ENCODE measurements at places on chromosomes 4 and X.

DNA sequence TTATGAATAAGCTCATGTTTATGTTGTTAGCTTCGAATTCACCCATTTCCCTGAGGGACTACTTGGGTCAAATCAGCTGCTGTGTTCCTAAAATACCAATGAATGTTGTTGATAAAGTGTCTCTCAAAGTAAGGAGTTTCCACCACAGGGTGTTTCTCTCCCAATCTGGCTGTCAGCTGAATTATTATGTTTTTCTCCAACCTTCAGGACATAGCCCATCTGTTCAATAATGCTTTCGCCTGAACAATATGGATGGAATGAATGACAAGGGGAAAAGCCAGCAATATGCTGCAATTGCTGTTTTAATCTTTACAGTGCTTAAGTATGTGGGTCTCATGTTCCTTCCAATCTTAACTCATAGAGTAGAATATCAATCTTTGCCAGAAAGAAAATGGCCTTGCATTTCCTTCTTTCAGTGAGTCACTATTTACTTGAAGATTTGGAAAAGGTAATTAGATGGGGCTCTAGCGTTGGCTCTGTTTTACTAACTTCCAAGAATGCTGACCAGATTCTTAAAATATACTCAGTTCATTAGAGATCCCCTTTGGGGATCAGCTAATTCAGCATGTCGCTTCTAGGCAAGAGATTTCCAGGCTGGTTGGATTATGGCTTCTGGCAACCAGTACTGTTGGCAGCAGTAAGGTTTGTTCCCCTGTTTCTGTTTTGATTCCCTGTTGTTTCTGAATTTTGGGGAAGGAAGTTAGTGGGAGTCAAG, 410.5 kb downstream of the PPP3CA start:
- DNase-seq: no peak

GRCh38 chr4:158590306-158590705, 68.6 kb downstream of the RXFP1 start:
- DNase-seq: no peak

DNA sequence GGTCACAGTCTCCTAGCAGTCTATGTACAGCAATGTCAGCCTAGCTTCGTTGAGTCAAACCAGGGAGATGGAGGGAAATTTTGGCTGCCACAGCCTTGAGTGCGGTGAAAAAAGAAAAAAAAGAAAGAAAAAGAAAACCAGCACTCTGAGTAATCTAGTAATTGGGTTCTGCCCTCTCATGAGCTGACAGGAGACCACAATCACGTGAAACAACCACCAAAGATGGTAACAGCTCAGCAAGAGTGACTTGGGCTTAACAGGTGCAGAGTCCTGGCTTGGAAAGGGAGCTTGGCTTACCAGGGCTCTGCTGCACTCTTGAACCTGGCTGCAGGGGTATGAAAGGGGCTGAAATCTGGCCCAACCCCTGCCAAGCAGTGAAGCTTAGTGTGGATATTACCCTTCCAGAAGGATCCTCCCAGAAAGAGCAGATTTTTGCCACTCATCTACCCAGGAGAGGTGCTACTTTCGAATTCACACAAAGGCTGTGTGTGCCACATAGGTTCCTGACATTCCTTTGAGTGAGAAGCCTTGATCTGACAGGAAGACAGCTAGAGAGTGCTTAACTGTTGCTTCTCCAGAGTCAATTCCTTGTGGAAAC, 350.3 kb downstream of the PTTG2 start:
- no peak for DNase-seq

DNA sequence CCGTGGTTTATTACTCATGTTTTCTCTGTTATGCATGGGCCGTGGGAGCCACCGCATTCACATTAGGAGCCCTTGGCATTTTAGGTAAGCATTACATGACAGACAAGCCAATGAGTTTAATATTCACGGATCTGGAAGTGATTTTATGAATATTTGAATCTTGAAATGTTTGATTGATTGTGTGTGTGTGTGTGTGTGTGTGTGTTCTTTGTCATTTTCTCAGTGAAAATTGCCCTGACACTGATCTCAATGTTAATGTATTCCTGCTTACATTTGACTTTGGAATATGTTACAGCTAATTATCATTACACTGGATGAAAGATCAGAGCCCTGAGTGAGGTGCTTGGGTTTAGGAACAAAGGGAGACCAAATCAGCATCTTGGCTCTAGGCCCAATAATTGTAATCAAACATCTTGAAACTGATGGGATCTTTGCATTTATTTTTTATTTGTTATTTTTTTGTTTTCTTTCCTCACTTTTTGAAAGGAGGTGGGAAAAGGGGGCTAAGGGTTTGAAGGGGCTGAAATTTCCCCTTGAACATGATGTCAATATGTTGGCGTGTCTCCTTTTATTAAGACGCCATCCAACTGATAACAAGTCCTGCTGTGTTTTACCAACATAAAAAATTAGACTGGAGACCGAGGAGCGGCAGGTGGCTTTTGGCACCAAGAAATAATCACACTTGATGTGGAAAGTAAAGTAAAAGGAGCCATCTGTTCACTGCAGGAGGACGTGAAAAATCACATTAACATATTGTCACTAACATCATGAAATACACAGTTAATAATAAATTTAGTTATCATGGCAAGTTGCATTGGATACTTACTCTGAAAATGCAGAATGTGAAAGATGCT, 5.2 kb upstream of the GK2 start:
- DNase-seq: no peak

- no peak for DNase-seq
Measured at GRCh38 chrX:95427389-95427788, 1257.3 kb upstream of the DIAPH2 start.

- DNase-seq: no peak
Measured at GRCh38 chr4:186021461-186022167, 47.3 kb upstream of the TLR3 start.

DNA sequence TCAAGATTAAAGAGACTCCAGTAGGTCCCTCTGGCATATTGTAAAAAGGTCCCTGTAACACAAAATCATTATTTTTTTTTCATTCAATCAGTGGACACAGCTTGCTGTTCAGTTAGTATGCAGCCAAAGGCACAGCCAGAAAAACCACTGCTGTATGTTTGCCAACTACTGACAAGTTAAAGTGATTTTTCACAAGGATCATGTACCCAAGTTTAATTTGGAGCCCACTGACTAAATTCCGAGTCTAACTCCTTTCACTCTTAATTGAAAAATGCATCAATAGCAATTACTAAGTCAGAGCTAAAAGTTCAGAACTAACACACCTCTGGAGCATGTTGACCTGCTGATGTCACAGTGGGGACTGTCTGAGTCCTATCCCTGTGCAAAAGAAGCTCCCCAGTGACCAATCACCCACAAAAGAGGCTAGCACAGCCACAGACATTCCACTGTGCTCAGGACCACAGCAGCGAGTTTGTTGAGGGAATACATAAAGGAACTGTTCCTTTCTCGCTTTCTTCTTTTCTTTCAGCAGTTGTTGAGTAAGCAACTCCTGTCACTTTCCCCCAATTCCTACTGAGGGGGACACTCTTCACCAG, 60.4 kb downstream of the STX18 start:
- DNase-seq: no peak

DNA sequence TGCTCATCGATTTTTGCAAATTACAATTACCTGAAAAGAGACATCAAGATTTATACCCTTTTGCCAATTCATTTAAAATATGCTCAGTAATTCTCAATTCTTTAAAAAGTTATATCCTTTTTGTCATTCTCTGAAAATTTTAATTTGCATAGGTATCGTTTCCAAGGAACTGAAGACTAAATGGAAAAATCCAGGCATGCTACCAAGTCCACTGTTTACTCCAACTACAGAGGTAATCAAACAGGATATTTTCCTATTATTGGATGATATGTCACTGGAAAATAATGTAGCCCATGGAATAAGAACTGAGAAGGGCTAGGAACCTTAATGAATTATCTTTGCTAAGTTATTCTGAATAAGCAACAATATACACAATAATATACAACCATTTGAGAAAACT, 132.7 kb downstream of the THOC2 start:
- DNase-seq: no peak
